ENCODE measurements at places on chromosomes 16 and 17.

DNA sequence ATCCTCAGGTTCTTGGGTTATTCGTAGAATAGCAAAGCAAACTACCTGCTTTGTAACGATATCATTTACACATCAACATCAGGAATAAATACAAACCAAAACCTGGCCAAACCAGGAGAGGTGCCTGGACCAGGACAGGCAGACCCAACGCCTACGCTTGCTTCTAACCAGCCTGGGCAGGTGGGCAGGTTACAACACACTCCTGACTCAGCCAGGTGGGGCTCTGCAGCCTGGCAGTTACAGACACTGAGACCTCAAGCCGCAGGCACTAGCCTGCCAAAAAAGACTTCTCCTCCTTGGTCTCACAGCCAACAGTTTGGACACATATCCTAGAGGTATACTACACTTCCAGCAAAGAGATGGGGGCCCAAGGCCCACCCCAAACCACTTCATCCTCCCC is 14.0 kb downstream of the ANKRD11 start:
- DNase-seq = no peak

DNA sequence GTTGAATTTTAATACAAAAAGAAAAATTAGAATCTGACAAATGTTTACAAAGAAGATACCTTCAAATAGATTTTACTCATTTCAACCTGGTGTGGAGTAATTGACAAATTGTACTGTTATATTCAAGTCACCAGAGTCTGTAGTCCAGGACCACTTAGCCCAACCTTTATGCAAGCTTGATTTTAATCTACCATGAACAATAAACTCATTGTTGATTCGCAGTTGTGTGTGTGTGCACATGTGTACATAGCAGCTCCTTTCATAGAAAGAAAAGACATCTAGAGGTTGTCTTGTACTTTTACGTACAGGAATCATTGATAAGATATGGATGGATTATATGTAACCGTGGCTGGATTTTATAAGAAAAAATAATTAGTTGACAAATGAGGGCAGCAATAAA is 20.7 kb upstream of the LRRC37A start:
- DNase-seq = no peak

DNA sequence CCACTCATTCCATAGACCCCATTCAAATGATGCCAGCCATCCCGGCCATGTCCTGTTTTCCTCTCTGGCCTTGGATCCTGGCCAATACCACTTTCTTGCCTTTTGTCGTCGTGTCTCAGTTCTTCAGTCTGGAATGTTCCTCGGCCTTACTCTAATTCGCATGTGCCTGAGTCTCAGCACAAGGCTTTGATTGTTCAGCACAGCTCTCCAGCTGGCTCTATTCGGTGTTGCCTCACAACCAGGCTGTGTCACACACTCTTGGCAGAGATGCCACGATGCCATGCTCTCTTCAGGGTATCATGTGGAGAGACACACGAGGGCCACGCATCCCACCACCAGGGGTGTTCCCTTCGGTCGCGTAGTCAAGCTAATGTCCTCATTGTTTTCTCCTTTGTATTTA is 1.8 kb upstream of the VPS4A start:
- DNase-seq = no peak

GRCh38 chr16:84599521-84600202 is 18.2 kb downstream of the COTL1 start:
- DNase-seq = peak; percentile 79

DNA sequence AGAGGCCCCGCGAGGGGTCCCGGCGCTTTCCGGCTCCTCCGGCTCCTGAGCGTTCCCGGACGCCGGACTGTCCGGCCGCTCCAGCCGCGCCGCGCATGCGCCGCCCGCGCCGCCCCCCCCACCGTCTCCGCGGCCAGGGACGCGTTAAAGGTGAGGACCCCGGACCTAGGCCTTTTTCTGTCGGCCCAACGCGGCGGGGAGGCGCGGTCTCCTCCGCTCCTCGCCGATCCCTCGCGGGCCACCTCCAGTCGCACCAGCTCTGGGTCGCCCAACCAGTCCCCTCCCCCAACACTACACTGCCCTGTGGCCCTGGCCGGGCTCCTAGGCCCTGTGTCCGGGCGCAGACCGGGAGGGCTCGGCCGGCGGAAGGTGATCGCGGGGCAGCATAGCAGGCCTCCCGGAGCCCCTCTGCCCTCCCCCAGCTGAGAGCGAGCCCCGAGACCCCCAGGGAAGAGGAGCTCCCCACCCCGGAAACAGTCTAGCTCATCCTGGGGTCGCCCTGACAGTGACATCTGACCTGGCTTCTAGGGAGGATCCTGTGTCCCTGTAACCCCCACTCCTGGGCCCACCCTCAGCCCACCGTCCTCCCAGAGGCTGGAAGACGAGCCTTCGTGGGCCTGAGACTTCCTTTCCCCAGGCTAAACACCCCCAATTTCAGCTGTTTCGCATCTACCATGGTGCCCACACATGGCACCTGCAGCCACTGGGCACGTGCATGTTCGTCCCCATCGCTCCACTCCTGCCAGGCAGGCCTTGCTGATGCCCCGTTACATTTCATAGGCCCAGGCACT is 14.7 kb upstream of the BCAR1 start:
- DNase-seq = no peak

DNA sequence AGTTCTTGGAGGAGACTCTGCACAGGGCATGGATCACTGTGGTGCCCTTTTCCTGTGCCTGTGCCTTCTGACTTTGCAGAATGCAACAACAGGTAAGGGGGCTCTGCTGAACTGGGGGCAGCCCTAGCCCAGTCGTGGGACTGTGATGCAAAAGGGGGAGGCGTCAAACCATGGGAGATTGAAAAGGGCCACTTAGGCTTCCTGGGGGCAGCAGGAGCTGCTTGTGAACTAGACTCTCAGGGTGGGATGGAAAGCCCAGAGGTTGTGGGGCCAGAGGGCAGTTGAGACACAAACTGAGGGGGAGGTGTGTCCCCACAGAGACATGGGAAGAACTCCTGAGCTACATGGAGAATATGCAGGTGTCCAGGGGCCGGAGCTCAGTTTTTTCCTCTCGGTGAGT is 19.6 kb downstream of the ADGRG5 start:
- DNase-seq = no peak

DNA sequence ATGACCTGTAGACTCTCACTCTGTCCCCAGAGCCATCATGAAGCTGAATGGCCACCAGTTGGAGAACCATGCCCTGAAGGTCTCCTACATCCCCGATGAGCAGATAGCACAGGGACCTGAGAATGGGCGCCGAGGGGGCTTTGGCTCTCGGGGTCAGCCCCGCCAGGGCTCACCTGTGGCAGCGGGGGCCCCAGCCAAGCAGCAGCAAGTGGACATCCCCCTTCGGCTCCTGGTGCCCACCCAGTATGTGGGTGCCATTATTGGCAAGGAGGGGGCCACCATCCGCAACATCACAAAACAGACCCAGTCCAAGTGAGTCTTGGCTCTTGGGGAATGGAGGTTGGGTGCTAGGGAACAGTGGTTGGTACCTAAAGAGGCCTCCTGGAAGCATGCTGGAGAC is 41.0 kb downstream of the IGF2BP1 start:
- no peak for DNase-seq

DNA sequence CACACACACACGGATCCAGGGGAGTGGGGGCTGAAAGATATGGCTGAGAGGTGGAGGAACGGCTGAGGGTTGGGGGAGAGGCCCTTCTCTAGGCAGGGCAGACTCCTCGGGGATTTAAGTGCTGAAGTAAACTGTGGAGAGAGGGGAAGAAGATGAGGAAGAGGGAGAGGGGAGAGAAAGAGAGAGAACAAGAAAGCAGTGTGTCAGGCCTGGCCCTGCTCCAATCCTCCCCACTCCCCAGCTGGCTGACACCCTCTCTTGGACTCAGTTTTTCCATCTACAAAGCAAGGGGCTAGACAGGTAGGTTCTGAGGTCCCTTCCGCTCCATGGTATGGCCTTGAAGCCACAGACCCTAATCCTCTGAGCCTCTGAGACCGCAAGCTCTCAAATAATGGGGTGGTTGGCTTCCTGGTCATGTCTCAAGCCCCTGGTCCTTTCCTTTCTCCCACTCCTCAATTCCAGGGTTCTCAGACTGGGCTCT is 2.0 kb downstream of the VAMP2 start:
- no peak for DNase-seq

GRCh38 chr17:8967861-8968260 is 2.4 kb upstream of the PIK3R5 start:
- no peak for DNase-seq

- no peak for DNase-seq
Observed at GRCh38 chr17:47699536-47699840, 5.5 kb downstream of the TBKBP1 start.

- no peak for DNase-seq
Observed at GRCh38 chr17:73379826-73380225, 68.0 kb upstream of the CDC42EP4 start.

GRCh38 chr17:80799538-80800480 is 191.8 kb upstream of the CHMP6 start:
- no peak for DNase-seq

DNA sequence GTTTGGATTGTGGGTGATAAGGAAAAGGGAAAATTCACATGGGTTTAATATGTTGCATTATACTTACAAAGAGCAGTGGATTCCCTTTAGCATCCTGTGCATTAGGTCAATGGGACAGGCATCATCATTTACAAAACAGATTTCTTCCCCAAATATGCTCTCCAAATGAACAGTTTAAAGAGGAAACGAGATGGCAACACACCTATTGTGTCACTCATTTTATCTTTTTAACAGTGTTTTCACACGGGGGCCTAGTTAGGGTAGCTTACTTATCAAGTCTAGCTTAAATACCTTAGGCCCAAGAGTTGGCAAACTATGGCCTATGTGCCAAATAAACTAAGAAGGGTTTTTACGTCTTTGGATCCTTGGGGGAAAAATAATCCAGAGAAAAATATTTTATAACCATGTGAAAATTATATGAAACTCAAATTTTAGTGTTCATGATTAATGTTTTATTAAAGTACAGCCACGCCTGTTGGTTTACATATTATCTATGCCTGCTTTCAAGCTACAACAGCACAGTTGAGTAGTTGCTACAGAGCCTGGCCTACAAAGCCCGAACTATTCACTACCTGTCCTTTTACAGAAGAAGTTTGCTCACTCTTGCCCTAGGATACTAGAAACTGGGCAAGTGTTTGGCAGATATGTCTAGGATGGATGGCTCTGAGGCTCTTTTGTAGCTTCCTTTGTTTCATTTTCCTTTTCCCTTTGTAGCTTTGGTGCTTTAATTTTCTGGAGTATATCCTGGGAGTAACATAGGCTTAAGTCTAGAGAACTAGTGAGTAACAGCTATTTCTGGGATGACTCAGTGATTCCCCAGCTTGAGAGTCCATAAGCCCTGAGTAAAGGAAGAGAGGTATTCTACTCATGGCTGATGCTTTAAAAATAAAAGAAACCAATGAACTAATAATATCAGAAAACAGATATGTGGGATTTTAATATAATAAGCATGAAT is 12.4 kb downstream of the NUP93 start:
- DNase-seq = no peak

DNA sequence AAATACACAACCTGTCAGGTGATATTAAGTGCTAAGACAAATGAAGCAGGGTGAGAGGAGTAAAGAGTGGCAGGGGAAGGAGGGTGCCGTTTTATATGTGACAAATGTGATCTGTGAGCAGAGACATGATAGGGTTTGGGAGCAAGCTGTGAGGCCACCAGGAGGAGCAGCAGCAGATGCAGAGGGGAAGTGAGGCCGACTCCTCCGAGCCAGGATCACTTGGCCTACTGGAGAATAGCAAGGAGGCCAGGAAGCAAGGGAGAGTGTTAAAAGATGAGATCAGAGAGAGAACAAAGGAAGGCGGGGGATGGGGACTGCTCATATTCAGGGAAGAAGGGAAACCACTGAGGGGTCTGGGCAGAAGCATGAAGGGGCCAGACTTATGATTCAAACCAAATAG is 129.4 kb downstream of the TANGO6 start:
- DNase-seq = no peak

DNA sequence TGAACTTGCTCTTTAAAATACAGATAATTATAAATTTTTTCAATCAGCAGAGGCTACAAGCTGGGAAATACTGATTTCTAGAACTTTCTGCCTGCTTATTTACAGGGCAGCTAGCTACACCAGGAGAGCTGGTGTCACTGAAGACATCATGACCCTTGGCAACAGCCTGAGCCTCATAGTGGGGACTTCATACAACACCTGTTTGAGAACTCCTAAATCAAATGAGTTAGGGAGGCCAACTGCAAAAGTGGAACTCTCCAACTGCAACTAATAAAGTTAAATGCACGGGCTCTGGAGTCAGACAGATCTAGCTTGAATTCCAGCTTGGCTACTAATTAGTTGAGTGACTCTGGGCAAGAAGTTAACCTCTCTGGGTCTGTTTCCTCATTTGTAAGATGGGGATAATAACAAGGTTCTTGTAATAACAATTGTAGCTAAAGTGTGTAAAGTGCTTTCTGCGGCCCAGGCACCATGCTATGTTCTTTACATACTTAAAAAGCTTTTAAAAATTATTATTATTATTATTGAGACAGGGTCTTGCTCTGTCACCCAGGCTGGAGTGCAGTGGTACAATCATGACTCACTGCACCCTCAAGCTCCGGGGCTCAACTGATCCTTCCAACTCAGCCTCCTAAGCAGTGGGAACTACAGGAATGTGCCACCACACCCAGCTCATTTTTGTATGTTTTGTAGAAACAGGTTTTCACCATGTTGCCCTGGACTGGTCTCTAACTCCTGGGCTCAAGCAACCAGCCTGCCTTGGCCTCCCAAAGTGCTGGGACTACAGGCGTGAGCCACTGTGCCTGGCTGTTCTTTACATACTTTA is 33.4 kb downstream of the VAC14 start:
- no peak for DNase-seq

- DNase-seq = no peak
Observed at GRCh38 chr16:77158293-77158692, 32.7 kb upstream of the MON1B start.

DNA sequence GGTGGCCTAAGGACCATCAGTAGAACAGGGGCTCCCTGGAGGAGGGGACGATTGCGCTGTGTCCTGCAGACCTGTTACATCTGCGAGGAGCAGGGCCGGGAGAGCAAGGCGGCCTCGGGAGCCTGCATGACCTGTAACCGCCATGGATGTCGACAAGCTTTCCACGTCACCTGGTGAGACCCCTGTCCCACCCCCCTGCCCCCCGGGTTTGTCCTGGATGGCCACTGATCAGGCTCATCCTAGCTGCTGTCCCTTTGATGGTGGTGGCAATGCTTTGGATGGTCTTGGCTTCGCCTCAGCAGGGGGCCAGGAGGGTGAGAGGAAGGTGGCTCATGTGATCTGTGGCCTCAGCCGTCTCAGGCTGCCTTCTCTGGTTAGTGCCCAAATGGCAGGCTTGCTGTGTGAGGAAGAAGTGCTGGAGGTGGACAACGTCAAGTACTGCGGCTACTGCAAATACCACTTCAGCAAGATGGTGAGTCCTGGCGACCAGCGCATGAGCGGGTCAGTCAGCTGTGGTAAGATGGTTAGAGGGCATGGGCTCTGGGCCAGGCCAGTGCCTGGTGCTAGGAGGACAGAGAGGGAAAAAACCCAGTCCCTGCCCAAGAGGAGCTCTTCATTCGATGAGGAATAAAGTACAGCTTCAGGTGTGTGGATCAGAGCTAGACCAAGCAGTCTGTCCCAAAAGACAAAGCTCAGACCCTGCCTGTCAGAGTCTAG is 4.2 kb downstream of the MLLT6 start:
- no peak for DNase-seq

GRCh38 chr17:31299624-31300023 is 2.6 kb upstream of the OMG start:
- no peak for DNase-seq

- no peak for DNase-seq
Observed at GRCh38 chr16:67230809-67231660, 4.1 kb downstream of the TMEM208 start.
